Right cardiac atrium (tissue), 5 donors: ENCODE measurements at places on chromosomes 5 and 9. TPM values are rescaled to one million over a fixed set of nuclear protein-coding genes. Genes with fewer than 3 reads are reported as not detected.

ZNF454 gene
- 2.9 TPM for total RNA-seq

MEGF9 gene
- 15.1 TPM for total RNA-seq

PALM2AKAP2 gene
- 85.2 TPM for total RNA-seq

SLC25A2 gene
- total RNA-seq = 0.17 TPM

ADAMTS12 gene
- 1.4 TPM for total RNA-seq

PCDHB9 gene
- 2.4 TPM for total RNA-seq

BASP1 gene
- total RNA-seq = 12.0 TPM

FBP2 gene
- 0.23 TPM for total RNA-seq

SPINK4 gene
- total RNA-seq = not detected

HBEGF gene
- 20.8 TPM for total RNA-seq

DAPK1 gene
- total RNA-seq = 15.1 TPM

RXRA gene
- 48.1 TPM for total RNA-seq

SLC6A7 gene
- not detected for total RNA-seq

ADAMTS16 gene
- total RNA-seq = not detected

GABRA6 gene
- total RNA-seq = not detected

ZNF658 gene
- total RNA-seq = 10.7 TPM

LCN10 gene
- 6.7 TPM for total RNA-seq

ARHGEF39 gene
- total RNA-seq = 0.29 TPM

TRIM36 gene
- 0.49 TPM for total RNA-seq

IL6ST gene
- 227 TPM for total RNA-seq

PNPLA7 gene
- total RNA-seq = 7.4 TPM

ARID3C gene
- total RNA-seq = not detected

SPATA31D4 gene
- not detected for total RNA-seq

CACFD1 gene
- total RNA-seq = 10.8 TPM

TAS2R1 gene
- not detected for total RNA-seq

TTC23L gene
- total RNA-seq = not detected
